ENCODE measurements at places on chromosomes 13 and 19.

DNA sequence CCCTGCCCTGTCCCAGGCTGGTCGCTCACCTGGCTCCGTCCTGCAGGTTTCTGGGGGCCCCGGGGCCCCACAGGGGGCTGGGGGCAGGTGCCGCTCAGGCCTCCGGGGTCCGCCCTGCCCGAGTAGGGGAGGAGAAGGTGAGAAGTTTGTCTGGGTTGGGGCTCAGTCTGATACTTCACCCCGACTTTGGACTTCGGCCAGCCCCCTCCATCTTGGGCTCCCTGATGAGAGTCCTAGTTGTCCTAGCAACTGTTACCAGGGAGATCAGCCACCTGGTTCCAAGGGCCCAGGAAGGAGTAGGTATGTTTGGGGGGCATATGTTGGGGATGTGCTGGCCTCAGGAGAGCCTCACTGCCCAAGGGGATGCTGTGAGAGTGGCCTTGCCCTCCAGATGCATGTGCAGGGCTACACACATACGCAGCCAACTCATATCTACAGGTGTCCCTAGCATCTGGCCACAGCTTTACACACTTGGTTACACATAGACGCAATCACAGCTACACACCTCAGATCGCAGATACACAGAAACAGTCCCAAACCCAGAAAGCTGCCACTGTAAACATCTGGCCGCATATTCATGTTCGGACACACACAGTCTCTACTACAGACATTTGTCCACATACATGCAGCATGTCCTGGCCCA is 3.4 kb downstream of the NUMBL start:
- no peak for DNase-seq

DNA sequence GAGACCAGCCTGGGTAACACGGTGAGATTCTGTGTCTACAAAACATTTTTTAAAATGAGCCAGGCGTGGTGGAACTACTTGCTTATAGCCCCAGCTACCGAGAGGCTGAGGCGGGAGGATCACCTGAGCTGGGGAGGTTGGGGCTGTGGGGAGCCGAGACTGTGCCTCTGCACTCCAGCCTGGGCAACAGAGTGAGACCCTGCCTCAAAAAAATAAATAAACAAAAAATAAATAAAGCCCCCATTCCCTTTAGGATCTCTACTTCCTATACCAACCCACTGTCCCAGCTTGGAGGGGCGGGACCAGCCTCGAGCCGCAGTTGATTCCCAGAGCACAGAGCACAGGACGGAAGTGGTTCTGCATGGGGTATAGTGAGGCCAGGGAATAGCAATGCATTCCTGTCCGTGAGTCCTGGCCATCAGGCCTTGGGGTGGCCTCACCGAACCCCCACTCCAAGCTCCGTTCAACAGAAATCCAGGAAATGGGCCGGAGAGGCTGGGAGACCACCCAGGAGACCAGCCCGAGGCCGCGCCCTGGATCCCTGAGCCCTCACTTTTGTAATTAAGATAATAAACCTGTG is 4.9 kb upstream of the PTBP1 start:
- DNase-seq: no peak

DNA sequence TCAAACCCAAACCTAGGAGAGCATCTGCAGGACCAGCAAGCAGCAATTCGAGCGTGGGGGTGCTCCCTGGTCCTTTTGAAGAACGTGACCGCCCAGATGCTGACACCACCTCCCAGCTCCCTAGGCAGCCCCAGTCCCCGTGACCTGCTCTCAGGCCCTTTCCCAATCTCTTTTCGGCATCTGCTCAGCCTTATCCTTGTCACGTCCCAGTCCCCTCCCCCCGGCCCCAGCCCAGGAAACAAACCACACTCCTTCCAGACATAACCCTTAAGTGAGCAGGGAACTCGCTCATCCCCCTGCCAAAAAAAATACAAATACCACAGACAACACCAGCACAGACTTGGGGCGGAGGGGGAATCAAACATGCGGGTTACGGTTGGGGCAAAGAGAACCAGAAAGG is 3.3 kb downstream of the MLLT1 start:
- DNase-seq: no peak

- no peak for DNase-seq
Measured at GRCh38 chr13:28705461-28706083, 13.2 kb downstream of the SLC46A3 start.

- no peak for DNase-seq
Measured at GRCh38 chr13:24127116-24127631, 33.3 kb upstream of the SPATA13 start.

Data from CD4-positive, alpha-beta T cell treated with Interferon gamma for 1 hour (primary cell).